ENCODE measurements at places on chromosomes 3 and 15.

DNA sequence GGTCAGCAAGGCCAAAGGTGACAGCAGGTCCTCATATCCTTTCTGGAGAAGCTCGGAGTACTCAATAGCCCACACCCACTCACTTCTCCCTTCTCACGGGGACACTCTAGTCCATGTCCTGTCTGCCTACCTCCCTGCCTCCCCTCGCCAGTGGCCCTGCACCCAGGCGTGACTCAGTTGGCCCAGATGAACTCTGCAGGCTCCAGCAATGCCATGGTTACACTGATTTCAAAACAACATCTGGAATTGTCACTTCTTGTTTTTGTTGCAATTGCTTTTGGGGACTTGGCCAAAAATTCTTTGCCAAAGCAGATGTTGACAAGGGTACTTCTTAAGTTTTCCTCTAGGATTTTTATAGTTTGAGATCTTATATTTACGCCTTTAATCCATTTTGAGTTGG lies 13.0 kb downstream of the IL16 start:
- H3K36me3 ChIP-seq, result no peaks in the 10 kb centered on the region
- H3K27me3 ChIP-seq, result no peaks in the 10 kb centered on the region
- H3K27ac ChIP-seq, result no peak overlapping the region
- no peak for DNase-seq

DNA sequence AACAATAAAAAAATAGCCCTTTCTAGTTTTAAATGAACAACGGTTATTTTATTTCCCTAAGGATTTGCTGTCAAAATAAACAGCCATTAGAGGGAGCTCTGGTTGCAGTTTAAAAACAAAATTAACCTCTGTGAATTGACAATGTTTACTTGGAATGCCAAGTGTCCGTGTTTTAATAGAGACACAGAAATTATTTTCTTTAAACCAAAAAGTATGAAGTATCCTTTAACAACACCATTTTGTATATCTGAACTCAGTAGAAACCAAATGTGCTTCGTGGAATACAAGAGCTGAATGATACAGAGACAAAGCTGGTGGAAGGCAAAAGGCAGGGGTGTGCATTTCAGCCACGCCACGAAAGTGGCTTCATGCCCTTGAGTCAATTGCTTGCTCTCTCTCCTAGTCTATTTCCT lies 74.4 kb downstream of the MOBP start:
- no peak for DNase-seq
- H3K27me3 ChIP-seq, result no peaks in the 10 kb centered on the region
- H3K4me3 ChIP-seq, result no peak overlapping the region
- H3K27ac ChIP-seq, result no peak overlapping the region
- no peaks in the 10 kb centered on the region for H3K4me1 ChIP-seq

GRCh38 chr15:76991048-76991447 lies 3.9 kb upstream of the PSTPIP1 start:
- peaks cover 6% of the 10 kb centered on the region for H3K27me3 ChIP-seq
- no peaks in the 10 kb centered on the region for H3K36me3 ChIP-seq
- no peak overlapping the region for H3K27ac ChIP-seq
- no peak overlapping the region for H3K4me3 ChIP-seq
- DNase-seq, result no peak

DNA sequence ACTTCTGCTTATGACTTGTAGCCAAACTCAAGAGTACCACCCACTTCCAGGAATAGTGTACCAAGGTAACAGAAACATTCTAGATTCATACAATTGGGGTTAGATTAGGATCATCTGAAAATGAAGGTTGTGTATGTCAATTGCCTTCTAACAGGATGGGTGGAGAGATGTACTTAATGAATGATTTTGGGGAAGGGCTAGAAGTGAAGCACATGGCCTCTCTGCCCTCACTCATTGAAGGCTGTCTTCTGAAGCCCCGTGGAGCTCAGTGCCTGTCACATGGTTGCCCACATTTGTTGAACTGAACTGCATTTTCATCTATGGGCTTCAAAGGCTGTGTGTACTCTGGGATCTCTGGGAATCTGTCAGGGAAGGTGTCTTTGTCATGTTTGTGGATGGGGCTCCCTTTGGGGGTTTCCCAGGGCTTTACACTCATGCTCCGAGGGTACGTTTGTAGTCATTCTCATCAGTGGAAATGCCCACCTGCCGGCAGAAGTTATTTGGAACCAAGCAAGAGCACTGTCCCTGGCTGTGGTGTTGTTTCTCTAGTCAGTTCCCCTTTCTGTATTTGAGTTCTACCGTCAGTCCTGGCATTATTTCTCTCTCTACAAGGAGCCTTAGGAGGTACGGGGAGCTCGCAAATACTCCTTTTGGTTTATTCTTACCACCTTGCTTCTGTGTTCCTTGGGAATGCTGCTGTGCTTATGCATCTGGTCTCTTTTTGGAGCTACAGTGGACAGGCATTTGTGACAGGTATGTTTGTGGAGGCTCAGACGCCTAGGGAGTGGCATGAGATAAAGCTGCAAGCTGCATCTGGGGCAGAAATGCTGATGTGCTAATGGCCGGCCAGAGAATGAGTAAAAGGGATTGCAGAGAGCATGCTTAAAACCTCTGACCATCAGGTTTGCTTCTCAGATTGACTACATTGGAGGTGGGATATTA lies 22.4 kb downstream of the CD86 start:
- DNase-seq, result no peak
- no peaks in the 10 kb centered on the region for H3K36me3 ChIP-seq
- H3K4me1 ChIP-seq, result peaks cover 19% of the 10 kb centered on the region
- no peak overlapping the region for H3K27ac ChIP-seq
- no peak overlapping the region for H3K4me3 ChIP-seq
- no peaks in the 10 kb centered on the region for H3K27me3 ChIP-seq

Data from HepG2 (cell line).